ENCODE measurements at places on chromosomes 2 and 18.

- no peak for DNase-seq
Observed at GRCh38 chr2:216385478-216385877, 13.2 kb upstream of the MARCHF4 start.

DNA sequence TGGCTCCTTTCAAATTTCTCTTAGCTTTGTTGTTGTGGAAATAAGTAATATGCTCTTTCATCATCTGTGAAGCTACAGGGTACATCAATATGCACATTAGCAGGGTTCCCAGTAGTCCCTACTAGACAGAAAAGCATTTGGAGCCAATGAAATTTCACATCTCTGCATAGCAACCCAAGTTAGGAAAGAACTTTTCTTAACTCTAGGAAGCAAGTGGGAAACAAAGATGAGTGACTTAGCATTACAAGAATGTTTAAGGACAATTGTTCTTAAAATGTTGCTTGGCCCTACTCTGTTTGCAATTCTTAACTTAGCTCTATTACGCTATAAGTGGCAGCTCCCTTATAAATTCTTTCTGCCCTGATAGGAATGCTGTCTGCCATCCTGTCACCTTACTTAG lies 39.6 kb downstream of the ZEB2 start:
- peak; percentile 32 for DNase-seq

DNA sequence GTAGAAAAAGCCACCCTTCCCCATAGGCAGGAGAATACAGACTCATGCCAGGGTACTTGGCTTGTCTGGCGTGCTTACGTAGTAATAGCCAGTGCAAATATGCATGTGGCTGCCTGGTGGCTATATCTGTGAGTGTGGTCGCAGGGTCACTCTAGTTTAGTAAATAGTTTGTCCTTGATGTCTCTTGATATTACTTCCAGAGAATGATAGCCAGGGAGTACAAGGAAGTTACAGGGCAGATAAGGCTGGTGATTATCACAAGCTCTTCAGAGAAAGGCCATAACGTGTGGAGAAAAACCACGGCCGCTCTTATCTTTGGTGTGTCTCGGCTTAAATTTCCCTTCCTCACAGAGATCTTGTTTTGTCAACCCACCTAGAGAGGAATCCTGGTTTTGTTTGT lies 54.3 kb upstream of the SLC39A10 start:
- no peak for DNase-seq

GRCh38 chr2:169897834-169898233 lies 70.6 kb downstream of the UBR3 start:
- no peak for DNase-seq

- DNase-seq: peak; percentile 79
Observed at GRCh38 chr18:50374753-50375391, at the start of gene SKA1. Gene SKA1, plus strand, starts transcription at chr18:50375046. Its CDS starts 785 bp downstream, at chr18:50375831.

- no peak for DNase-seq
Observed at GRCh38 chr18:6113650-6114049, 218.3 kb upstream of the TMEM200C start.

- no peak for DNase-seq
Observed at GRCh38 chr2:213016984-213017351, 134.4 kb downstream of the IKZF2 start.

DNA sequence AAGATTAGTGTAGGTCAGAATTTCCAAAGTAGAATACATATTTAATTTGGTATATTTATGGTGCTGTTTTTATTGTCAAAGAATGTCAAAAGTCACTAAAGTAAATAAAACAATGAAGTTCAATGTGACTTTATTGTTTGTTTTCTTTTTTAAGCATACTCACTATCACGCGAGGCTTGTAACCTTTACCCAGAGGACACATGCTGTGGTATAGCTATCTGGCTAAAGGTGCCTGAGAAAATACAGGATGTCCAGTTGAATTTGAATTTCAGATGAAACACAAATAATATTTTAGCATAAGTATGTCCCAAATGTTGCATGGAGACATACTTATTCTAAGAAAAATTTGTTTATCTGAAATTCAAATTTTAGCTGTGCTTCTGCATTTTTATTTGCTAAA lies 103.3 kb upstream of the KLF7 start:
- peak; percentile 22 for DNase-seq

DNA sequence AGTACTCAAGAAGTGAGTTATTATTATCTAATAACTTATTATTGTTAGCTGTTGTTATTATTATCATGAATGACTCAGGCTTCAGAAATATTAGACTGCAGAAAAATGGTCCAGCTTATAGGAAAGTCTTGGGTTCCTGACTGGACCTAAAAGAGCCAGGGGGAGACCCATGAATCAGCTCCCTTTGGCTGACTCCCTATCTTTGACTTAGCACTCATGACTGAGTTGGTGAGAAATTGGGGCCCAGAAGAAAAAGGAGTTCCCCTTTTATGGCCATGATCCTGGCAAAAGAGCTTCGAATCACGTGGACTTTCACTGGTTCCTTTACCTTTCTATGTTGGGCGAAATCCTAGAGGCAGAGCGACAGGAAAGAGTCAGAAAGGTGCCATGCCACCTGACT lies 145.8 kb downstream of the MYO3B start:
- DNase-seq: no peak

GRCh38 chr2:42036413-42036812 lies 11.4 kb upstream of the PKDCC start:
- no peak for DNase-seq

DNA sequence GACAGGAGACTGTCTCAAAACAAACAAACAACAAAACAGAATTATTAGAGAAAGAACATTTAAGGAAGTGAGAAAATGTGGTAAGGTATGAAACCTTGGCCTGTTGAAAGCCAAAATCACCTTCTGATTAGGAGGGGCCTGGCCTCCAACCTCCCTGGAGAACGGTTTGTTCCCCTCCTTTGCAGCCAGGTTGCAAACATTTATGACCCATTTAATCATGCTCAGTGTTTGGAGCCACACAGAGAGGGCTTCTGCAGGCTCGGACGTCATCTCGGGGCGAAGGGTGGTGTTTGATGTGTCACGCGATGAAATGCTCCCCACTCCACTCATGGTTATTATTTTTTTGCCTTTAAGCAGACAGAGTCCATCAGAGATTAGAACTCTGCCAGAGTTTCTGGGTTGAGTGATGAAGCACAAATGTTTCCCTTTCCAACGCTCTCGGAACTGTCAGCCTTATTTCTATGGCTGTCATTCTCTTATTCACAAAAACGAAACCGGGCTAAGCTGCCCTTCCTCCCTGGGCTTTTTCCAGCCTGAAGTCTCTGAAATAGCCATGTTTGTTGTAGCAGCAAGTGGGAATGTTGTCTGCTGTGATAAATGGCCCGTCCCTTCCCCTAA lies 33.6 kb upstream of the ROCK2 start:
- DNase-seq: no peak

- no peak for DNase-seq
Observed at GRCh38 chr2:201999279-201999678, 34.4 kb upstream of the FZD7 start.

DNA sequence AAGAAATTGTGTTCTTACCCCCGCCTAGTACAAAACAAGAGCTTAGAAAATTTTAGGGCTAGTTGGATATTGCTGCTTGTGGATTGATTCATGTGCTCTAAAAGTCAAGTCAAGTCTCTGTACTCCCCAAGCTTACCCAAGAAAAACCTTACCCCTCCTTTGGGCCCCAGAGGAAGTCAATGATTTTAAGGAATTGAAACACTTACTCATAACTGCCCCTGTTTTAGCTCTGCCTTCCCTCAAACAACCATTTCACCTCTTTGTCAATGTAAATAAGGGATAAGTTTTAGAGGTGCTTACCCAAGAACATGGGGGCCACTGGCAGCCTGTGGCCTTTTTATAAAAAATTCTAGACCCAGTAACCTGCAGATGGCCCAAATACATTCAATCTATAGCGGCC lies 136.6 kb upstream of the RMP24 start:
- no peak for DNase-seq

DNA sequence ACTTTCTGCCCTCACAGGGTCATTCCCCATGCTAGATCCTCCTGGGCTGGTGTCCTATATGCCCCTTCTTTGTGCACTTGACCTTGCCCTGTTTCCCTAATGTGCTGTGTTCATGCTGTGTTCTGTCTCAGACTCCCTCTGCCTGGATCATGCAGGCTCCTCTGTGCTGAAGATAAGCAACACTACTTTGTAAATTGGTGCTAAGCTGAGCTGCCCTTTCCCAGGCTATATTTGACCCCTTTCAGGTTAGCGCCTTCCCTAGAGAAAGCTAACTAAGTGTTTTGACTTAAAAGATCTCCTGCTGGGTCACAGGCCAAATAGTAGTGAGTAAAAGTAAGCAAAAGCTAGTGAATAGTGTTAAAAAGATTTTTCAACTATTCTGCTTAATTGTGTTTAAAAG lies 257.2 kb upstream of the RGPD4 start:
- no peak for DNase-seq

DNA sequence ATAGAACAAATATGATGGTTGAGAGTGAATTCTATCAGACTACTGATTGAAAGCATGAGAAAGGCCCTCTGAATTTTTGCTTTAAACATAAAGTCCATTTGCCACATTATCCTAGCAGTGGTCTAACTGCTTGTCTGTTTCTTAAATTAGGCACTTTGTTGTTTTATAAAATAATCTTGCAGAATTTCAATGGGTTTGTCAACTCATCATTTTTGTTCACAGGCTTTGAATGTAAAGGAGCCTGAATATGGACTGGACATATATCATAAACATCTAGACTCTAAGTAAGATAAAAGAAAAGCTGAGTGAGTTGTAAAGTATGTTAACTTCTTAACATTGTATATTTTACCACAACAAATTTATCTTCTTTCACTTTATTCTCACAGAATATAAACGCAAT lies 845.9 kb downstream of the SUCLG1 start:
- DNase-seq: no peak

GRCh38 chr2:222421626-222422025 lies 2.7 kb upstream of the SGPP2 start:
- no peak for DNase-seq

- no peak for DNase-seq
Observed at GRCh38 chr2:73970850-73971471, 13.7 kb upstream of the TET3 start.

GRCh38 chr18:69401226-69401971 lies 711 bp downstream of the DOK6 start:
- DNase-seq: no peak

DNA sequence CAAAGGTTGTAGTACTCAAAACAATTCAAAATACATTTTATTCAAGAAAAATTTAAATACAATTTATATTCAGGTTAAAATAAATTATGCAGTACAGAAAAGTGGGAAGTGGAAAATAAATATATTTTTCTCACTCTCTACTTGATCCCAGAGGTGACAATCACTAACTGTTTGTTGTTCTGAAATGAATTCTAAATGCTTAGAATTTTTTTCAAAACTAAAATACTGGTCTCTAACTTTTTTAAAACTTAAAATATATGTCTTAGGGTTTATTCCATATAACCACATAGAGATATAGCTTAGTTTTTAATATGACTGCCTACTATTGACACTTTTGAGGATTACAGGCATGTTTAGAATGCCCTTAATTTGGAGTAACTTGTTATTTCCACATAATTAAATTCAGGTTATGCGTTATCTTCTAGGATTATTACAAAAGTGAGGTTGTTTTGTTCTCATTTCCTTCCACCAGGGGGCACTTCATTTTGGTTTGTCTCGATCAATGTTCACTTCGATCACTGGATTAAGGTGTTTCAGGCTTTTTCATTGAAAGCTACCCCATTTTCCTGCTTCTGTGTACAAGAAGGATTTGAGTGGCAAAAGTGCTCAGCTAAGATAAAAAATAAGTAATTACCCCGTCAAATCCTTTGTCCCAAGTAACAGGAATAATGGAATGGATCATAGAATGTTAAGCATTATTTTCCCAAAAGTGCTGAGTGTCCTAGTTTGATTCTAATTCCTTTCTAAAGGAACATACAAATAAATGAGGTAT lies 27.1 kb upstream of the TFPI start:
- peak; percentile 75 for DNase-seq

- no peak for DNase-seq
Observed at GRCh38 chr2:105886029-105886454, 141.3 kb downstream of the NCK2 start.

GRCh38 chr2:41111836-41112627 lies 660.1 kb upstream of the SLC8A1 start:
- no peak for DNase-seq

- no peak for DNase-seq
Observed at GRCh38 chr2:138245310-138245709, 256.3 kb upstream of the SPOPL start.

GRCh38 chr18:63881851-63882250 lies 5.7 kb upstream of the SERPINB2 start:
- peak; percentile 62 for DNase-seq

DNA sequence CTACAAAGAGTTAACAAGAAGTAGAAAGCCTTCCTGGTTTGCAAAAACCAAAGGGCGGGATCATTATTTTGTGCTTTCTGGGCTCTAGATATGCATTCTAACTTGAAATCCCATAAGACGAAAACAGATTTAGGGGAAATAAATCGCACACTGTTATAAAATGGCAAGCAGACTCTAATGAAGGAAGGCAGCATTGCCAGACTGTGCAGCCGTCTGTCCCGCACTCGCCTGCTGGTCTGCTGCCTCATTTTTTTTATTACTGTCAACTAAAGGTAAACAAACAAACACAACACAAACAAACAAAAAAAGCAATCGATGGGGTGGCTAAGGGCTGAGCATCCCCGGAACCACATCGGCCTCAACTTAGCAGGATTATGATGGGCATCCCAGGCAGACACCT lies 24.4 kb downstream of the ZNF521 start:
- DNase-seq: no peak

- DNase-seq: no peak
Observed at GRCh38 chr2:112183327-112184025, 45.3 kb downstream of the FBLN7 start.

DNA sequence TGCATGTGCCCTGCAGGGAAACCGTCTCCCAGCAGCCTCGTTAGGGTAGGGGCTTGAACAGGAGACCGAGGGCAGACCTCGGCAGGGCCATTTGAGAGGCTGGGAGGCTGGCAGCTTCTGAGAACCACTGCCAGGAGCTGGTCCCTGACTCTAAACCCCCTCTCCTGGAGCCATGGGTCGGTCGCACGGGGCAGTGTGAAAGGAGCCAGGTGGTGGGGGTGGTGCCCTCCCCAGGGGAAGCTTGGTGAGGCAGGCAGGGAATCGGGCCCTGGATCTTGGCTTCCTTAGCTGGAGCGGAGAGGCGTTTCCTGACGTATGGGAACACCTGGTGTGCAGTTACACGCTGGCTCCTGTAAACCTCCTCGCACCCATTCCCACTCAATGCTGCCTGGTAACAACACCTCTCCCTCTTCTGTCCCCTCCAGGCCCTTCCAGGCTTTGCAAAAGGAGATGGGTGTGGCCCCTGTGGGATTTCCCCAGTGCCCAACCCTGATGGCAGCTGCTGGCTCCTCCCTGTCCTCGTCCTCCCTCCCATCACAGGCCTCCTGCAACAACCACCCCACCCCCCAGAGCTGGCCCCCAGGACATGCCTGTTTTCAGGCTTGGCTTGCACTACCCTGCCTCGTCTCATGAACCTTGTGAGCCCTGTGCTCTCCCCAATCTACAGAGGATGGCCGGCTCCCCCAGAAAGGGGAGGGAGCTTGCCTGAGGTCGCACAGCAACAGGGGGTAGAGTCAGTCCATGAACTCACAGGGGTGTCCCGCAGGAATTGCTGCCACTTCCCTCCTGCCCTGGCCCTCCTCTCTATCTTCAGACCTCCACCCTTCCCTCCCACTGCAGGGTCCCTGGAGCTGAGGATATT lies 24.4 kb downstream of the ADRA2B start:
- DNase-seq: no peak

Data from PC-3 (cell line).